Stimulated activated CD8-positive, alpha-beta memory T cell treated with anti-CD3 and anti-CD28 coated beads, Interleukin-4, amount 100 ng/mL, for 1 hour (primary cell): ENCODE measurements at places on chromosomes 4 and X.

GRCh38 chr4:6198768-6199421, 1.5 kb downstream of the JAKMIP1 start:
- DNase-seq, result no peak

- DNase-seq, result no peak
Measured at GRCh38 chr4:136156947-136157346, 1375.3 kb downstream of the PCDH18 start.

DNA sequence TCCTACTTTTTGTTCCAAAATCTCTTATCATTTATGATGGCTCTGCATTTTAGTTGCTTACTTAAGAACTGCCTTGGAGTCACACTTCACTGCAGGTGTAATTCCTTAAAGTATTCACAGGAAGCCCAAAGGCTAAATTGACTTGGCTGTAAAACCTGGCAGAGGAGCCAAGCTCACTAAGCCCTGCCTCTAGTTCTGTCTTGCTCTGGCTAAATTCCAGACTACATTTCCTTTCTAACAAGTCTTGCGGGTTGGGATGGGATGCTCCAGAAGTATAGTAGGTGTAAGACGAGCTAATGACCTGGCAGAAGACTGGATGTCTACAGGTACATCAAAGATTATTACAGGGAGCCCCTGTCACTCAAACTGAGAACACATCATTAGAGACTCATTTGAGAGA, 924.0 kb upstream of the INTU start:
- no peak for DNase-seq

GRCh38 chr4:121375262-121375661, 5.6 kb downstream of the QRFPR start:
- DNase-seq, result no peak

DNA sequence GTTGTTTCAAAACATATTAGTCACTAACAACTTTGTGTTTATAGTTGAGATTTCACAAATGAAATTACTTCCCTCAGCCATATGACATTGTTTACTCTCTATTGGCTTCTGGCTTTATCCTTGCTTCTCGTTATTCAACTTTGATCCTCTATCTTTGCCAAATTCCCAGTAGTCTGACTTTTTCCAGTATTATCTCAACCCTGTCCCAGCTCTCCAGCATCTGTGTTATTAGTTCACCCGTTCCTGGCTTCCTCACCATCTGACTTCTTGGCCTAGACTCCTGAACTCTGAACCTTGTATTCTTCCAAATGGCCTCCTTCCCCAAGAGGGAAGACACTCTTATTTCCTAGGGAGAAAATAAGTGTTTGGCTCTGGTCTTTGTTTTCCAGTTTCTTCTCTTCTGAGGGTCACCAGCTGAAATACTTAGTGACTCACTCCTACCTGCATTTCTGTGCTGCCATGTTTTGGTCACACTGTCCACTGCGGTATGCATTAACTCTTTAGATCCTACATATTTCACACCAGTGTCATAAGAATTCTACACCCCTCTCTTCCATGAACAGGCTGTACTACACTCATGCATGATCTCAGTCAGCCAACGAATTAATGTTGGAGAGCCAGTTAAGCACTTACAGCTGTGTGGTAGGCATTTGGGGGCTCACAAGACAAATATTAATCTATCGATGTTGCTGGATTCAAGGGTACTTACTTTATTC, 17.0 kb upstream of the ARHGAP24 start:
- DNase-seq, result no peak

- DNase-seq, result no peak
Measured at GRCh38 chr4:10196191-10196590, 79.6 kb upstream of the WDR1 start.

- DNase-seq, result no peak
Measured at GRCh38 chr4:109989044-109989443, 76.4 kb downstream of the EGF start.

DNA sequence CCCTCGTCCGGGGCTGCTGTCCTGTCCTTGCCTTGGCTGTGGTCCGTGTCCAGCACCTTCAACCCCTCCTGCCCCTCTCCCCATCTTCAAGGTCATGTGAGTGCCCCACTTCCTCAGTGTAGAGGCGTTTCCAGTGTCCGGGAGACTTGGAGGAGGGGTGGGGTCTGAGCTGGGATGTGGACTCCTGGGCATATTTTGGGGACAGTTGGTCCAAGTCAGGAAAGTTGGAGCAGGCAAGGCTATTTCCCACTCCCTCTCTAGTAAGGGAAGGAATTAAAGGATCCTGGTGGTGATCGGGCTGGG, 3.0 kb downstream of the PCGF3 start:
- DNase-seq, result no peak

DNA sequence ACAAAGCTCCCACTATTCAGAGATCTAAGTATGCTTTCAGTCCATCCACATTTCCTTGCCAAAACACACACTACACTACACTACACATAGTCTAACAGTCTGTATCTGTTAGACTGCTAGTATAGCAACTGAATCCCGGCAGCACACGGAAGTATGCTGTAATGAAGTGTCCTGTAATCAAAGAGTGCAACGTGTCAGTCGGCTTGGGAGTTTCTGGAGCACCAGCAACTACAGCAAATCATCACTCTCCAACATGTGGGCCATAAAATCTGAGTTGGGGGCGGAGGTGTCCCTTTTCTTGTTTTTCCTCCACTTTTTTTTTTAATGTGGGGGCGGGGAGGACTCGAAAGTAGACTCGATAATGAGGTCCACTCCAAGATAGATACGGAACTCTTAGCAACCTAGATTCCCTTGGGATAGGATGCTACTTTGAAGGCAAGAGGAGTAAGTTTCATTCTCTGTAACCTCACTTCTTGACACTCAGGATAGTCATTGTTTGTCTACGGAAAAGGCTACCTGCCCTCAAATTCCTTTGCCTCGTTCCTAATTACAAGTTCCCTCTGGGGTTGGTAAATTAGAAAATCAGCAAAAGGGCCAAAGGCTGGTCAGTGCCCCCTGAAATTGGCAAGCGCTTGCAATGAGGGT, 722 bp downstream of the SLC10A7 start:
- DNase-seq, result no peak

- DNase-seq, result no peak
Measured at GRCh38 chr4:15327311-15328298, 100.2 kb upstream of the C1QTNF7 start.

GRCh38 chr4:78754872-78755271, 21.3 kb upstream of the BMP2K start:
- DNase-seq, result no peak

DNA sequence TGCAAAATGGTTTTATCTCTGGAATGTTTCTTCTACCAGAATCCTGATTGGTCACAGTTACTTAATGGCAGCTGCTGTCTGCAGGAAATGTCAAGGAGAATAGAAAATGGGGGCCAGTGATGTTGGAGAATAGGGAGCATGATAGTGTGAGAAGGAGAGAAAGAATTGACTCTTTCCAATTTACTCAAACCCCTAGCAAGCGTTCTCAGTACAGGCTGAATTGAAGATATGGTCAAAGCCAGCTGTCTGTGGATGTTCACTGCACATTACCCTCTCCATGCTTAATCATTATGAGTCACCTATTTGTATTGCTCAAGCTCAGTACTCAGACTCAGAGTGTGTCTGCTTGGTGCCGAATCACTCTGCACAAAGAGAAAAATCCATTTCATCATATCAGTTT, 57.8 kb upstream of the FAM47B start:
- no peak for DNase-seq

DNA sequence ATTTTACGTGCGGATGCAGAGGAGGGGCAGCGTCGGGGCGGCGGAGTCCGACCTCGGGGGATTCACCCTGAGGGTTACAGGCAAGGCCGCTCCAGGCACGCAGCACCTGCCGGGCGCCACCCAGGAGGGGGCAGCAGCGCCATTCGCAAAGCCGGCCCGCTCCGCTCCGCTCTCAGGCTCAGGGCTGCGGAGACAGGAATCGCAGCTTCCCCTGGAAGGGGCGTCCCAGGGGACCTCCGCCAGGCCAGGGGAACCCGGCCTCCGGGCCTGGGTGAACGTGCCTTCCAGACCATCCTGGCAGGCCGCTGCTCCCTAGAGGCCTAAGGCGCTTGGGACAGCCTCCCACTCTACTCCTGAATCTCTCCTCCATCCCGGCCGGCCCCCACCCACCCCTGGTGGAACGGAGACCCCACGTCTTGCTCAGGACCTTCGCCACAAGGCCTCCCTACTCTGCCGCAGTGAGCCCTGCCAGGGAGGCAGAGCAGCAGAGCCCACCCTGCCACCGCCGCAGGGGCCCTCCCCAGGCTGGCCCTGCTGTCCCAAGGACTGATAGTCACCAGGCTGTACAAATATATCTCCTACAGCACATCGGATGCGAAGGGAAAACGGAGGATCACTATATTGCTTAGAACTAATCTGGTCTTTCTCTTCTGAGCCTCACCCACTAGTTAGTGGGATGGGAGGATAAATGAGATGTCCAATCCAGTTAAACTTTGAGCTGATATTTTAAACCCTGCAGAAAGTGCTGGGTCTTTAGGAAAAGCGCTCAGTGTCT, 115.0 kb downstream of the SMIM20 start:
- no peak for DNase-seq

- no peak for DNase-seq
Measured at GRCh38 chr4:84378356-84378755, 120.7 kb downstream of the NKX6-1 start.

DNA sequence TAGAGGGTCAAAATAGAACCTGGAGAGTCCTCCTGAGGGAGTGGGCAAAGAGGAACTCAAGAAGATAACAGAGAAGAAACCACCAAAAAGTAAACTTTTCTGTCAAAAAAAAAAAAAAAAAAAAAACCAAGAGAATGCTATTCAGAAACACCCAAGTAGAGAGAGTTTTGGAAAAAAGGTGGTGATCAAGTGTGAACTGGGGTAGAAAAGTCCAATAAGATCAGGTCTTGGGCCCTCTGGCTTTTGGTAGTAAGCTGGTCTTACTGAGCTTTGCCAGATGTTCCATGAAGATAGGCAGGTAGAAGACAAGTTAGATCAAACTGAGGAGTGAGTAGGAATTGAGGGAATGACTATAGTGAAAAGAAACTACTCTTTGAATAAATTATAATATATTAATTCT, 167.5 kb downstream of the COL25A1 start:
- no peak for DNase-seq

GRCh38 chr4:72966652-72967051, 102.9 kb downstream of the COX18 start:
- DNase-seq, result no peak
